ENCODE measurements at places on chromosomes 5 and 9.

- peak; percentile 54 for DNase-seq
Observed at GRCh38 chr9:84953797-84954705, 284.5 kb downstream of the NTRK2 start.

DNA sequence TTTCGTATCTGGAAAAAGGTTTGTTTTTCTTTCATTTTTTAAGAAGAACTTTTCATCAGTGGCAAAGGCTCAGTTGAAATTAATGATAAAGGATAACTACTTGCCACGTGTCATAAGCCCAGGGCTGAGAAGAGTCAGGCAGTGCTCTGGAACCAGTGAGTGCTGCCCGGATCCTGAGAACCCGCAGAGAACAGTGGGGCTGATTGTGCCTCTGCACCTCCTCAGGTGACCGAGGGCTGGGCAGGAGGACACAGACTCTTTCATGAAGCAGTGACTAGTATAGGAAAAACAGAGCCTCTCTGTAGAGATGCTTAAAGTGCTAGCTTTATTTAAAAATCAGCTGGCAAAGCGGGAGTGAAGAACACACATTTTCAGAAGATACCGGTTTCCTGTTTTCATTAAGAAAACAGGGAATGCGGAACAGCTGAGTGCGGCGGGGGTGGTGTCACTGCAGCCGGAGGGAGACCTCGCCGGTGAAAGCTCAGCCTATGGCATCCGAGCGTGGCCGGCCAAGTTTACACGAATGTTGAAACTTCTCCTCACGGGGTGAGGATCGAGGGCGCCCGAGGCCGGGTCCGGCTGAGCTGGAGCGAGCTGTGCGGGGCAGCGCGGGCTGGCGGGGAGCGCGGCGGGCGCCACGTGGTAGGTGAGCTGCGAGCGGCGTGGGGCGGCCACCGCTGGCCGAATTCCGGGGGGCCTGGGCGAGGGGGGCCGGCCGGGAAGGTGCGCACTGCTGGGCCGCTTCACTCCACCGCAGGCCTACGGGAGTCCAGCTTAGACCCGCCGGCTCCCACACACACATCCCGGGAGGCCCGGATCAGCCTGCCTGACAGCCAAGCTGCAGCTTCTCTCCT lies 134.7 kb upstream of the DMRT1 start:
- no peak for DNase-seq

DNA sequence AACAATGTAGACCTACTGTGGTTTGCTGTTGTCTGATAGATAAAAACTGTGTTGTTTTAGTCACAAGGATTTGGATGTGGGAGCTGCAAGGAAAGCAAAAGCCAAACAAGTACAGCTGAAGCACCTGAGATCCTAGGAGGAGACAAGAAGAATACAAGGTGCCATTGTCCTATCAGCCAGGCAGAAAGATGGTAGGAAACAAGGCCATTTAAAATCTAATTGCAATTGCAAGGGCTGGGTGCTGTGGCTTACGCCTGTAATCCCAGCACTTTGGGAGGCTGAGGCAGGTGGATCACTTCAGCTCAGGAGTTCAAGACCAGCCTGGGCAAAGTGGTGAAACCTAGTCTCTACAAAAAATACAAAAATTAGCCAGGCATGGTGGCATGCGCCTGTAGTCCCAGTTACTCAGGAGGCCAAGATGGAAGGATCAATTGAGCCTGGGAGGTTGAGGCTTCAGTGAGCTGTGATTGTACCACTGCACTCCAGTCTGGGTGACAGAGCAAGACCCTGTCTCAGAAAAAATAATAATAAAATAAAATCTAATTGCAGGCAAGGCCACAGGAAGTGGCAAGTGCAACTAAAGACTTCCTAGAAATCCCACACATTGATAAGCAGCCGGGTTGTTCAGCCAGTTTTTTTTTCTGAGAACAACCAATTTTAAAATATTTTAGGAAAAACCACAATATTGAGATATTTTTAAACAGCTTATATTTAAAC lies 22.6 kb downstream of the DOCK8 start:
- no peak for DNase-seq

DNA sequence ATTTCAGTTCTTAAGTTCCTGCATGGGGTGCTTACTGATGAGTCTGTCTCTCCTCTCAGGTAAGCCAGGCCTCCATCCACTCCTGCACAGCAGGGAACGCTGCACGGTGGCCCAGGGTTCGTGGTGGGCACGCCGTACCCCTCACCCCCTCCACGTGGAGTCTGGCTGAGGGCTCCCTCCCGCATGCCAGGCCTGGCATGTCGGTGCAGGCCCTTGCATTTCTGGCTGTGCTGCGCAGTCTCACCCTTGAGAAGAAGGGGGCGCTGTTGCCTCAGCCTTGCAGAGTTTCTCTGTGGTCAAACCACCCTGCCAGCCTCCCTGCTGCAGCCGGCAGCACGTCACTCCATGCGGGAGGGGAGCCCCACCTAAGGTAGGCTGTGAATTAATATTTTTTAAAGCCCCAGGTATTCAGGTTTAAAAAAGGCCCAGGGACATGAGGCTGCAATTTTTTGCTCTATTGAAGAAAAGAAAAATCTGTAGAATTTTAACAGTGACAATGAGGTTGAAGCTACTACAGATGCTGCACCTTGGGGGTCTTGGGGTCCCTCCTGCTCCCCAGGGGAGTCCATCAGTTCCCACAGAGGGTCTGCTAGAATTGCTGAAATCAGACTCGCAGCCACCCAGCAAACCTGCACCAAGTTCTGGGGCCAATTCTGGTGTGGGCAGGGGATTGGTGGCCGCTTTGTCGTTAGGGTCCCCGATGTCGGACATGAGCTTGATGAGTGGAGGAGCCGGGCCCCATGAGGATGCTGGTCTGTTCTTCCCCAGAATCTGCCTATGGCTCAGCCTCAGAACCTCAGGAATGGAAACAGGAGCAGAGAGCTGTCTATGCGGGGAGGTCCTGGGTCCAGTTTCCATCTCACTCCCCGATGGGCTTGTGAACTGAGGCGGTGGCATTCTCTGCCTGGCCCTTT lies 52.6 kb downstream of the TENT4A start:
- DNase-seq = peak; percentile 72

- DNase-seq = no peak
Observed at GRCh38 chr9:132160802-132161742, 786 bp upstream of the NTNG2 start.

- DNase-seq = peak; percentile 73
Observed at GRCh38 chr9:121720311-121721057, 69.0 kb downstream of the DAB2IP start.

GRCh38 chr9:37117956-37118355 lies 2.4 kb upstream of the ZCCHC7 start:
- no peak for DNase-seq

GRCh38 chr9:129457325-129457779 lies 163.5 kb downstream of the C9orf50 start:
- DNase-seq = no peak

GRCh38 chr9:136138566-136138965 lies 19.9 kb upstream of the TMEM250 start:
- DNase-seq = peak; percentile 75

GRCh38 chr9:31390403-31391025 lies 993.9 kb upstream of the ACO1 start:
- peak; percentile 29 for DNase-seq

- no peak for DNase-seq
Observed at GRCh38 chr5:126267438-126267837, 155.8 kb upstream of the GRAMD2B start.

DNA sequence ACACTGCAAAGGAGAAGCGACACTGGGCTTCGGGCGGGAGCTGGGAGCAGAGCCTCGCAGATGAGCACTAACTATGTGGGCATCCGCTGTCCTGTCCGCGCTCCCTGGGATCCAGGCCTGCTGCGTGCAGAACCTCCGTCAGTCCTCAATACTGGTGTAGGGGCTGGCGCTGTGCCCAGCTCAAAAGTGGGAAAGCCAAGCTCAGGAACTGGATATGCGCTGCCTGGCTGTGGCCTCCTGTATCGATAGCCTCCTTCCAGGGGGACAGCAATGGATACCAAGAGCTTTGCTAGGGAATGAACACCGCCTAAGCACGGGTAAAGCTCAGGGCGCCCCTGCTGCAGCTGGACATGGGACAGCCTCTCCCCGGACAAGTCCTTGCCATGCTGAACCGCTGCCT lies 270.4 kb downstream of the NSG2 start:
- DNase-seq = no peak

GRCh38 chr9:114169029-114169951 lies 14.0 kb downstream of the COL27A1 start:
- DNase-seq = no peak

GRCh38 chr9:74554751-74555419 lies 57.8 kb downstream of the RORB start:
- no peak for DNase-seq
